MG63 (cell line): ENCODE measurements at places on chromosomes 6 and 20. TPM values are rescaled to one million over a fixed set of nuclear protein-coding genes. Genes with fewer than 3 reads are reported as not detected.

- DNase-seq = no peak
These were observed 6.0 kb downstream of the BPIFB6 start for GRCh38 chr20:33037456-33037855.

GRCh38 chr6:10151144-10151915 lies 263.5 kb downstream of the TFAP2A start:
- peak; percentile 17 for DNase-seq

Gene PPP1R14C
- 3.3 and 3.6 TPM in 2 replicates for total RNA-seq

Gene PRICKLE4
- total RNA-seq = not detected in 2 replicates

Gene GGTLC1
- total RNA-seq = not detected in 2 replicates

DNA sequence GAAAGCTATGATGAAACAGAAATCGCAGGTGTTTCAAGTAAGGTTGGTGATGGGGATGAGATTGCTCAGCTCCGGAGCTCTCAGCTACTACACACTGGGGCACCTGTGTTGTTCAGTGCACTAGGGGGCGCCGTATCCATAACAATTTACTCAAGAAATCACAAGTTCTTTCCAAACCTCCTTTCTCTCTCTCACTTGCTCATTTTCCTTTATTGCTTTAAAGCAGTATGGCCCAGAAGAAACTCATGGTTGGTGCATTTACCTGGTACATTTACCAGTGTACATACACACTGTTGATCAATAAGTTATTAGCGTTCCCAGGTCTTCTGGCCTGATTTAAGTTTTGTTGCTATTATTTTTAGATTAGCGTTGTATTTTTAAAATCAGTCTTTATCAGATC lies 235.2 kb upstream of the TAB2 start:
- DNase-seq = peak; percentile 55

DNA sequence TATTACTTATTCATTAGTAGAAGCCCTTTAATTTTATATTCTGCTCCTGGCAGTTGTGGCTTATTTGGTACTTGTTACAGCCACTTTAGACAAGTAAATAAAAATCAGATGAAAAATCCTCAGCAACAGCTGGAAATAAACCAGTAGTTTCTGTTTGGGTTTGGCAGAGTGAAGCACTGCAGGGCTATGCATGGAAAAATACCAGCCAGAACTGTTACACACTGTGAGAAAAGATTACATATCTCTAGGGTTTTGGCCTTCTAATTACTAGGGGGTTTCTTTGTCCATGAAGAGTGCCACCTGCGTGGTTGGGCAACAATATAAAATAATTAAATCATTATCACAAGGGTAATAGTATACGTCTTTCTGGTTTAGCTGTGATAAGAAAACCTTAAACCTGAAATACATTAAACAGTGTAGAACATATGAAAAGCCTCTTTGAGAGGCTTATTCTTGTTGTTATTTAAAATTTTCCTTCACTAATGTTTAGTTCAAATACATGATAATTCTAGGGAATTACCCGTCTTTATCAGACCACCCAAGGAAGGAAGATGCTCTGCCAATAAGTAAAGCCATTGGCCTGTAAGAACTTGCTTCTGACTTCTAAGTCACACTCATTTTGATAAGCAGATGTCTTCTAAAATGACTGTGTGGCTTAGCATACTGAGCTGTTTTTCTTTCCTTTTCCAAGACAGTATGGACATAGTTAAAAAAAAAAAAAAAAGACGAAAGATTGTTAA lies 320.0 kb upstream of the FLRT3 start:
- no peak for DNase-seq

- no peak for DNase-seq
These were observed 15.2 kb downstream of the BCAS4 start for GRCh38 chr20:50810063-50810462.

Gene NXT1
- total RNA-seq = 46.7 and 55.1 TPM in 2 replicates

Gene MPIG6B
- not detected in 2 replicates for total RNA-seq

GRCh38 chr6:129498950-129499842 lies 210.8 kb downstream of the ARHGAP18 start:
- no peak for DNase-seq

GRCh38 chr6:30151580-30151979 lies 9.4 kb downstream of the TRIM10 start:
- DNase-seq = no peak

DNA sequence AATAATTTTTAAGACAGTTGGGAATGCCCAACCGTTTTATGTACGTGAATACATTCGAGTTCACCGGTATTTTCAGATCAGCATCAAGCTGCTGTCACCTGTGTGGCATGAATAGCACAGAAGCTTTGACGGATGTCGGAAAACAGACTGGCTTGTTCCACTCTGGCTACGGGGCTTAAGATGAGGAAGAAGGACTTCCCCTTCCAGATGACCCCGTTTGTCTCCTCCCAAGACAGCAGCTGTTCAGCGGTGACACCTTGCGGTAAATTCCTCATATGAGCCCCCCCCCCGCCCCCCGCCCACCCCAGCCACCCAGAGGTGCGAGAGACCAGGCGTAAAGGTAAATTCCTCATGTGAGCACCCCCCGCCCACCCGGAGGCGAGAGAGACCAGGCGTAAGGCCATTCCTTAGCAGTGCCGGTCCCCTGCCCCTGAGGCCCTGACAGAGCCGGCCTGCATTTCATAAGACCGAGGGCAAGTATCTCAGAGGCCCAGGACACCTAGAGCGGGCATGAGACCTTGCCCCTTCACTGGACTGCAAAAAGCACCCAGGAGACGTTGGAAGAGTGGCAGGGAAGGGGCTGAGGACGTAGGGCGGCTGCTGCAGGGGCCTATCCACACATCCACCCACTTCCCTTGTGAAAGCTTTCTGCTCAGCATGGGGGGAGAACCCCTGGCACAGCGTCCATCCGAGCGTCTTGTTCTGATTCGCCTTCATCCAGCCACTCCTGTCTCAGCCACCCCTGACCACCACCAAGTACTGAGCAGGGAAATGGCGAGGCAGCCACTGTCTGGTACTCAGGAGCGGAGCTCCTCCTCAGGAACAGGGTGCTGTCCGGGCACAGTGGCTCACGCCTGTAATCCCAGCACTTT lies 7.3 kb upstream of the PCMTD2 start:
- no peak for DNase-seq

- DNase-seq = peak; percentile 62
These were observed 131.2 kb upstream of the BTN3A2 start for GRCh38 chr6:26233649-26234420.

- DNase-seq = no peak
These were observed 143.4 kb upstream of the EEF1E1 start for GRCh38 chr6:8245726-8246125.

GRCh38 chr6:31961616-31962015 lies 2.6 kb downstream of the SKIC2 start:
- DNase-seq = no peak

DNA sequence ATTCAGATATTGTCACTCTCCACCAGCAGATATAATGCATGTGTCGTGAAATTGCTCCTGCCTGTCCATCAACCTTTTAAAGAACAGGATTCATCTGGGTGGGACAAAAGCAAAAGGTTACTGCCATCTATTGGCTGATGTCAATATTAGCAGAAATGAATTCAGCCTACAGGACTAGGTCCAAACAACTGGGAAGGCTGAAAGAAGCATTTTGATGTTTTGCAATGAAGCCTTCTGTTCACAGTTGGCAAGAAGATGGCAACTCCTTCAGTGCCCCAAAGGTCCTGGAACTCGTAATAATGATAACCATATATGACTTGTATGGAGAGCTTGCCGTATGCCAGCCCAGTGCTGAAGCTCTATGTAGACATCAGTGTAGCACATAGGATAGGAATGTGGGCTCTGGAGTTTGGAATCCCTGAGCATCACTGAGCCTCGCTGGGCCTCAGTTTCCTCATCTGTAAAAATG lies 7.5 kb downstream of the BCAS1 start:
- DNase-seq = no peak

DNA sequence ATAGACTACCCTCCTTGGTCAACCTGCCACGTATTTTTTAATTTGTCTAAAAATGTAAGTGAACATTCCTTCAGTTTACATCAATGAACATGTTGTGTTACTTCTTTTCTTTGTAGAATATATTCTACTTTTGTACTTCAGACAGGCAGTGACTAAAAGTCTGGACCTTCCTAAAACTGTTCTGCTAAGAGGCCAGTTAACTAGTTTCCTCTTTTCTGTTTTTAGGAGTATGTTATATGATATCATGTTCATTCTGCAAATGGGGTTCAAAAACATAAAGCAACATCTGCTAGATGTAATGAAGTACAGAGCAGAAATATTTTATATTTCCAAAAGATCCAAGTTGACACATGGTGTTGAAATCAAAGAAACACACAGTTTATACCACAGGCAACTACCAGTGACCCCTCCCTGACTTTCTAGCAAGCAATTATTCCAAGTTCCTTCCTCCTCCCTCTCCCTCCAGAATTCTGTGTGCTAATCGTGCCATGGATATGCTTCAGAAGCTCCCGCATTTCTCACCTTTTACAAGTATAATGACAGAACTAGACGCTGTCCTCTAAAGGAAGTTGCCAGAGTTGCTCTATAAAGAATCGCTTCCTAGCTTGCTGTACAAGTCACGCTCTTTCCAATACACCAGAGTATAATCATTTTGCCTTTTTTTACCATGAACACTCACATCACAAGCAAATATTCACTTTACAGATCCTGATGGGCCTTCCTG lies 64.7 kb downstream of the ARHGAP18 start:
- DNase-seq = no peak

- DNase-seq = no peak
These were observed 1.6 kb downstream of the SMPDL3A start for GRCh38 chr6:122790423-122791309.

DNA sequence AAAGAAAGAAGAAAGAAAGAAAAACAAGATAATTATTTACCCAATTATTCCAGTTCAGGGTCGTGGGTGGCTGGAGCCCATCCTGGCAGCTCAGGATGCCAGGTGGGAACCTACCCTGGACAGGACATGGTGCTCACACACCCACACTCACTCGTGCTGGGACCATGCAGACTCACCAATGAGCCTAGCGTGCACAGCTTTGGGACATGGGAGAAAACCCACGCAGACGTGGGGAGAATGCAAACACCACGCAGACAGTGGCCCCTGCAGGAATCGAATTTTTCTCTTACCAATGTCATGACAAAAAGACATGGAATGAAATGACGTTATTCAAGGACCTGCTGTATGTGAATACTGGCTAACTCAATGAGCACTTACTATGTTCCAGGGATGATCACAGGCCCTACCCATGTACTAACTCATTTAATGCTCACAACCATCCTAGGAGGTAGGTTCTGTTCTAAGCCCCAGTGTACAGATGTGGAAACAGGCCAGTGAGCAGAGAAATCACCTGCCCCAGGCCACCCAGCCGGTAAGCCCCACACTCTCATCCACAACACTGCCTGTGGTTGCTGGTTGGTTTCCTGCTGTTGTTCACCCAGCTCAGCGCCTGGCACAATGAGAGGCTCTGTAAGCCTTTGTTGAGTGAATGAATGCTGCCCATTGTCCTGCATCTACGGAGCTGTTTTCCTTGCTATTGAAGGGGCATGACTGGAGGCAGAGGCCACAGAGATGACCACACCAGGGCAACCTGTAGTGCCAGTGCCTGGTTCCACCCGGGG lies 6.8 kb upstream of the PI16 start:
- no peak for DNase-seq
